ENCODE measurements at places on chromosomes 7 and 10.
A peak's percentile ranks its signal among the peaks of the same experiment; 100 is the strongest.

DNA sequence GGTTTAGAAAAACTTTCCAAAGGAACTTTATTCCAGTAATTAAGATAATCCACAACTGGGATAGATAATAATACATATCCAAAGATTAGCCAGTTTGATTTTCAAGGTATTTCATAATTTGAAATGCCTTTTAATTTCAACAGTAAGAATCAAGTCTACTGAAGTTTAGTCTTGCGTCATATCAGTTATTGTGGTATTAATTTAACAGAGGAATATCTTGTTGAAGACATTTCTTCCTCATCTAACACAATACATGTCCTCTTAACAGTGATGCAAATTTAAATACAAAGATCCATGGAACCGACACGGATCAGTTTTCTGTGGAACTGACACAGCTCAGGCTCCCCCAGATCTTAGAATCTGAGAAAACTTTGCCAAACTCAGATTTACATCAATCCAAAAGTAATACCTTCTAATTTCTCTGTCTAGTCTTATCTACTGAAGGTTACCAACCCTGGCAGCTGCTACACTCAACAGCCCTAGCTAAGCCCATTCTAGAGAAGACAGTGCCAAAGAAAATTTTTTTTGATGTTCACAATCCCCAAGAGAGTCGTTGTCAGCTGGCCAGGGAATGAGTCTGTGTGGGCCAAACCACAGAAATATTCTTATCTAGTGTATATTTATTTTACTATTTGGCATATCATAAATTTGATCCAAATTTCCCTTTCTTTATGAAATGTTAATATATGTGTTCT is 365.2 kb upstream of the MEOX2 start:
- DNase-seq, result no peak

GRCh38 chr10:51368943-51369342 is 294.7 kb downstream of the PRKG1 start:
- no peak for DNase-seq

GRCh38 chr7:94649450-94649849 is 6.5 kb downstream of the SGCE start:
- no peak for DNase-seq

DNA sequence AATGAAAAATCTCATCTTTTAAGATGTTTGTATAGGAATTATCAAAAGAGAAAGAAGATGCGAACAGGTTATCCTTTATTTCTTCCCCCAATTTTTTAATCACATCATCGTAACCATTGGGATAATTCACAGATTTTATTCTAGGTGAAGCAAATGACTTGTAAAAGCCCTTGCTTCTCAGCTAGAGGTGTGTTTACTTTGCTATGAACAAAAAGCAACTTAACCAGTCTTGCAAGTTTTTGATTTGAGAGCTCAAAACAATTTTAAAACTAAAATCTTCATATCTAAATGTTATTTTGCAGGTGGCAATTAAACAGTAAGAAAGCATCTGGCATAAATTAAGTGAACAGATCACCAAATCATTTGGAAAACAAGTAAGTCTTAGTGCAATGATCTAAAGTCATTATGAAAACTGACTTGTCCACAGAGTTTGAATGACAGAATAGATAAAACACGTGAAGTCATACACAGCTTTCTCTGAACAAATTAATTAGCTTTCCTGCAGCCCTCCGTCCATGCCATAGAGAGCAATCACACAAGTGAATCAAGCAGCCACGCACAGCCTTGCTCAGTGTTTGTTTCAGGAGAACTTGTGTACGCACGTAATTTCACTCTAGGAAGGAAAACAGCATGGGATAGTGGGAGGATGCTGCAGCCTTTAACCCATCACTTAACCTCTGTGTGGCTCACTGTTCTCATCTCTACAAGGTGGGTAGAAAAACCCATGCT is 85.0 kb upstream of the ZNF800 start:
- DNase-seq, result no peak

GRCh38 chr7:155807065-155807671 is 5.1 kb downstream of the SHH start:
- no peak for DNase-seq

DNA sequence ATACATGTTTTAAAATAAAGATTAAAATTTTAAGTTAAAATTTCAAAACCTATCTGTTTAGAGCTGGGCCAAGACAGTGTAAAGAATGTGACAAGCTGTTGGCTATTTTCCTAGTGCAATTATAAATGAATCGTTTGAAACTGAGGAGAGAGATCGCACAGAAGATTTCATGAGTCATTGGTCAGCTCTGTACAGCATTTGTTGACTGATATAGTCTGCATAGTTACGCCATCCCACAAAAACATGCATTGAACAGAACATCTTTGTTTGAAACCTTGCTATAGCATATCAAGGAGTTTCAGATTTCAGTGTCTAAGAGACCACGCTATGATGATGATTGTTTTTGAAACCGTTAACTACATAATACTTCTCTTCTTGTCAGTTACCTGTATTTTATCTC is 1.3 kb upstream of the C10orf67 start:
- no peak for DNase-seq

- no peak for DNase-seq
Observed at GRCh38 chr7:124724507-124725192, 40.9 kb downstream of the GPR37 start.

- DNase-seq, result no peak
Observed at GRCh38 chr10:67837541-67838314, at the start of gene DNAJC12. TSS of gene DNAJC12 (minus strand) at chr10:67838188. CDS start at chr10:67838011, 177 bp downstream.

DNA sequence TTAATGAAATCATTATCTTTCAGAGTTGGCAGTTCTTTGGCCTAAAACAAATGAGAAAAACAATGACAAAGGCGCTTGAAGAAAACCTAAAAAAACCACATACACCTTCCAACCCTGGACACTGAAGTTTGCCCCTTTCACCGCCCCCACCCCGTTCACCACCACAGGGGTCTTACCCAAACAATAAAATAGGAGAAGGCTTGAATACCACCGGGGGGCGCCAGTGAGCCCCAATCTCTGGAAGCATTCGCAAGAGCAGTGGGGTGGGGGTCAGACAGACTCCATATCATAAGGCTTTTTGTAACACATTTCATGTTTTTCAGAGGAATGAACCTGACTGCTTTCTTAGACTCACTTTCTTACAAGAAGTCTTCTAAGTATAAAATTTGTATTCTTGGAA is 163.6 kb downstream of the PIP4K2A start:
- DNase-seq, result no peak

DNA sequence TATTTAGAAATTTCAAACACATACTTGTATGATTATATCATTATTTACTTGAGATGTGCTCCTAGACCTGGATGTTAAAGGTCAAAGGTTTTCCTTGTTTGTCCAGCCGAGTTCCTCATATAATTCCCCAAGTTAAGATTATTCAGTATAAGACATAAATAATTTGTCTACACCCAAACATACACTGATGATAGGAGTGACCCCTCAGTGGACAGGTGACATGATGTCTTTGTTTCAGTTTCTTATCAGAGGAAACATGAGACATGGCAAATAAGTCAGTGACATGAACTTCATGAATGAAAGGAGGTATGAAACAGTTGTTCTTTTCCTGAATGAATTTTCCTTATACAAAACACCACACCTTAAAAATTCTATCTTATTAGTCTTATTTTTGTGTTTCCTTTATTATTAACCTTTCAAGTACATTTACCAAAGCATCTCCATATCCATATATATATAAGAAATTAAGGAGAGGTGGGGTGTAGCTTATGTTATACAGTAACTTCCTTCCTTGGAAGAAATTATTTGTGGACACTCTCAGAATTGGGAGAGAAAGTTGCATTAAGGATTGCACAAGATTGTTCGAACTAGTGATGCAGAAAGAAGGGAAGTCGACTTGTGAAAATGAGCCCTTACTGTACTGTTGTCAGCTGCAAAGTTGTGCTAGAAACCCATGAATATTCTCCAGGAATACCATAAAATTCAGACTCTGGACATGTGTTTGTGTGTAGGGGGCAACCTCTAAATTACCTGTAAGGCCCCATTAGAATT is 60.5 kb downstream of the POM121L12 start:
- DNase-seq, result no peak

- no peak for DNase-seq
Observed at GRCh38 chr7:116530107-116530820, 5.4 kb downstream of the CAV1 start.

GRCh38 chr10:30820261-30820991 is 190.9 kb upstream of the LYZL2 start:
- DNase-seq, result no peak

- DNase-seq, result peak; percentile 20
Observed at GRCh38 chr10:132397671-132398565, 918 bp downstream of the PWWP2B start.

GRCh38 chr7:47979145-47979831 is at the start of gene HUS1:
TSS of gene HUS1 (minus strand) at chr7:47979615. CDS start at chr7:47979519, 96 bp downstream.
- DNase-seq, result peak; percentile 78

GRCh38 chr7:152869677-152870051 is 110.1 kb downstream of the ACTR3B start:
- DNase-seq, result no peak

- DNase-seq, result no peak
Observed at GRCh38 chr7:136064627-136065237, 87.6 kb upstream of the MTPN start.

GRCh38 chr7:26081638-26082037 is 70.4 kb upstream of the NFE2L3 start:
- DNase-seq, result no peak

DNA sequence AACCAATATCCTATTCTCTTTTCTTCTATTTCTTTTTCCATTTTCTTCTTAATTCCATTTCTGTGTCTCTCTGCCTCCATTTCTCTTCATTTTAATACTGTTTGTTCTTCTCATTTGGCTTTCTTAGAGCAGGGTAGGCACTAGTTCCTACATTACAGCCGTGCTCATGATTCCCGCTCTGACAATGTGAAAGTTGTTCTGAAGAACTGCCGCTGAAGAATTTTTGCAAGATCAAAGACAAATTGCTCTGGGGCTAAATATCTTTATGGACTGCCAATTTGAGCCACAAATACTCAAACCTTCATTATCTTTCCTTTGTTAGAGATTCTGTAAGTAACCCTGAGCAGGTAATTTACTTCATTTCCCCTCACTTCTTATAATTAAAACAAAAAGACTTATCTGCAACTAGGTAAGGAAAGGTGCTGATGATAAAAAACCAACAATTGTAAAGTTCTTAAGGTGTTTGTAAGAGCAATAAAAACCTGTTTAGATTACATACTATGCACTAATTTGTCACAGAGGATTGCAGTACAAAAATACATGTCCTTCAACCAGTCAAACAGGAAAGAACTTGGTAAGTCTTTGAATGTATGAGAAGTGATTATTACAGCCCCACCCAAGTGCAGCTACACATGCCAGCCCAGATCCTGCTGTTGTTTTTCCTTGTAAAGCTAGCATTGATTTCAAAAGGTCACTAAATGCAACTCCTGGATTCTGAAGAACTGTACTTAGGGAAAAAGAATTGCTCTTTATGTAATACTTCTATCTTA is 127.5 kb downstream of the COL28A1 start:
- no peak for DNase-seq

GRCh38 chr10:16965344-16965616 is 148.1 kb upstream of the RSU1 start:
- no peak for DNase-seq

- no peak for DNase-seq
Observed at GRCh38 chr10:20630092-20630643, 266.9 kb downstream of the NEBL start.

DNA sequence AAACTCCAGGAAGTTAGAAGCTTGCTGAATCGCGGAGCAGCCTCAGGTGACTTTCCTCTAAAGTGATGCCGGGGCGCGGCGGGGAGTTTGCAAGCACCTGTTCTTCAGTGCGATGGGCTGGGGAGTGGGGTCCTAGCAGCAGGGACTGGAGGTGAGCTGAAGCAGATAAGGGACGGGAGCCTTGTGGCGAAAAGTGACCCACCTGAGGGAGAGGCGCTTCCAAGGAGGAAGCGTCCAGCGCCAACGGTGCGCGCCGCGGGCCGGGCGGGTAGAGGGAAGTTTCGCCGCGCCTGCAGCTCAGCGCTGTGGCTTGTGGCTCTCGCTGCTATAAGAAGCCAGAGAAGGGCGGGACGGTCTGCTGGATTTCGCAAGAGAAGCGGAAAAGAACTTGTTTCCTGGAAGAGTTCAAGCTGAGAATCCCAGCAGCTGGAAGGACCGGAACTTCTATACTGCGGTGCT is at the start of gene STEAP4:
TSS of gene STEAP4 (minus strand) at position 305 of the 459 bp plus-strand sequence. CDS start 22,625 bp downstream, outside the sequence.
- DNase-seq, result no peak

DNA sequence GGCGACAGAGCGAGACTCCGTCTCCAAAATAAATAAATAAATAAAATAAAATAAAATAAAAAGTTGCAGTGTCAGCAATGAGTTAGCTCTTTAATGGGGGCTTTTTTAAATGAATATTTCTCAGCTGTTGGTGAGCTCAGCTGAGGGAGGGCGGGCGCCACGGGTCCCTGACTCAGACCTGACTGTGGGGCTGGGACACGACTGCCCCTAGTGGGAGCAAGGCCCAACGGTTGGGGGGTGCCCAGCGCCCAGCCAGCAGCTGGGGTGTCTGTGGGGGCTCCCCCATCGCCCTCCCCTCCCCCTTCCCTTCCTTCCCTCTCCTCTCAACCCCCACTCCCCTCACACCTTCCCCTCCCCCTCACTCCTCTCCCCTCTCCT is 46.6 kb downstream of the PWWP2B start:
- DNase-seq, result peak; percentile 56

- no peak for DNase-seq
Observed at GRCh38 chr7:137976696-137977095, 25.2 kb downstream of the CREB3L2 start.

- DNase-seq, result no peak
Observed at GRCh38 chr7:23196306-23196705, 14.5 kb downstream of the NUP42 start.

GRCh38 chr7:18053177-18053928 is 25.7 kb upstream of the PRPS1L1 start:
- DNase-seq, result no peak

GRCh38 chr7:94529516-94529915 is 19.9 kb downstream of the CASD1 start:
- DNase-seq, result no peak

- no peak for DNase-seq
Observed at GRCh38 chr10:73079779-73080541, 16.7 kb downstream of the P4HA1 start.

Data from T-helper 22 cell (primary cell).